ENCODE measurements at places on chromosomes 12 and 14.

GRCh38 chr14:67650694-67651093, 23.7 kb downstream of the VTI1B start:
- no peak for DNase-seq

DNA sequence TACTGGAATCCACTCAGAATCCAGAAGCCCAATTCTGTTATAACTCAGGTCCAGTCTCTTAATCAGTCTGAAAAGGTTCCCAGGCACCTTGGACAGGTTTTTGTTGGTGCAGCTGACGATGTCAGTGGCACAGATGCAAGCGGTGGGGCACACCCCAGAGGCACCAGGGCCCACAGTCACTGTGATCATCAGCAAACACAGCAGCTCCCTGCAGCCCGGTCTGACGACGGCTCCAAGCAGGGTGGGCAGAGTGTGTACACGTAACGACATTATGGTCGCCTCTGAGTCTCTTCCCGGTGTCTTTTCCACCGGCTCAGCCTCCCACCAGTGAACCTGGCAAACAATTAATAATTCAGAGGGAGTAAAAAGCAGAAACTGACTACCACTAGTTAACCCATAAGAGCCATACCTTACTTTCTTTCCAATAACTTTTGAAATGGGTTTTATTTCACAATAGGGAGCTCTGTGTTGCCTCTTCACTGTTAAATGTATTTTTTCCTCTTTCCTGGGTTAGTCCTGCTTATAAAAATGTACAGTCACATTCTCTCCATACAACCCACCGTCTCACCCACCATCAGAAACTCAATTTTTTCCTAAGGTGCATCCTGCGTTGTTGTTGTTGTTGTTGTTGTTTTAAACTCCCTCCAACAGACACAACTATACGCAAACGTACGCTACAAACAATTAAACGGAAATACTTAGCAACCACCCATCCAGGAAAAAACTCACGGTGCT, 521 bp upstream of the PCED1B start:
- peak; percentile 30 for DNase-seq

- no peak for DNase-seq
Measured at GRCh38 chr12:87960566-87960965, 68.6 kb downstream of the C12orf50 start.

- DNase-seq: no peak
Measured at GRCh38 chr12:45637706-45638105, 91.8 kb upstream of the ARID2 start.

- DNase-seq: no peak
Measured at GRCh38 chr12:22916815-22917214, 291.8 kb downstream of the ETNK1 start.

GRCh38 chr14:73824536-73824935, 27.1 kb upstream of the PTGR2 start:
- no peak for DNase-seq

- DNase-seq: no peak
Measured at GRCh38 chr14:69880044-69880487, 850 bp downstream of the SMOC1 start.

DNA sequence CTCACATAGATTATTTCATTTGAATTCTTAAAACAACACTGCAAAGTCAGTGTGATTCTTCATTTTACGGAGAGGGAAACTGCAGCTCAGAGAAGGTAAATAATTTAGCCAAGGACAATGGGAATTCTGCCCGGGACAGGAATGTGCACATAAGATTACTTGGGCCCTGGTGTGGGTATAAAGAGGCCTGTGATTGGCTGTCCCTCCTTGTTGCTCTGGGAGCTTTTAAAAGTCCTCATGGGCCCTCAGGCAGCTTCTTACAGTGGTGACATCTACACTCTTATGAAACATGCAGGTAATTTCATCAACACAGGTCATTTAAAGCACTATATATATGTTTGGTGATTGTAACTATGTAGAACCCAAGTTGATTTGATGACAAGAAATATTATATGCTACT, 100.3 kb downstream of the ESR2 start:
- DNase-seq: no peak

- no peak for DNase-seq
Measured at GRCh38 chr14:37139710-37140109, 32.7 kb downstream of the SLC25A21 start.

- no peak for DNase-seq
Measured at GRCh38 chr12:113555226-113555625, 83.6 kb upstream of the LHX5 start.

GRCh38 chr12:10174986-10175614, 3.2 kb upstream of the OLR1 start:
- DNase-seq: no peak

GRCh38 chr14:103492156-103492925, 30.3 kb downstream of the CKB start:
- no peak for DNase-seq

- no peak for DNase-seq
Measured at GRCh38 chr12:46770501-46771183, 55.2 kb downstream of the SLC38A4 start.

DNA sequence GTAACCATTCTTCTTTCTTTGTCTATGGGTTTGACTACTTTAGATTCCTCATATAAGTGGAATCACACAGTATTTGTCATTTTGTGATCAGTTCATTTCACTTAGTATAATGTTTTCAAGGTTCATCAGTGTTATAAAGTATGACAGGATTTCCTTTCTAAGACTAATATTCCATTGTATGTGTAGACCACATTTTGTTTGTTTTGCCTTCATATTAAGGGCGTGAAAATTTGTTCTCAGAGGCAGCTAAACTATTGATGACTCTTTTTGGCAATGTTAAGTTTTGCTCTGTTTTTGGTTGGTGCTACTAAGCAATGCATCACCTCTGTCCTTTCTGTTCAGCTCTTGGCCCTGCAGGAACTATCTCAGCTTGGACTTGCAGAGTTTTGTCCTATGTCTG, 1.7 kb upstream of the KLRG1 start:
- DNase-seq: no peak

DNA sequence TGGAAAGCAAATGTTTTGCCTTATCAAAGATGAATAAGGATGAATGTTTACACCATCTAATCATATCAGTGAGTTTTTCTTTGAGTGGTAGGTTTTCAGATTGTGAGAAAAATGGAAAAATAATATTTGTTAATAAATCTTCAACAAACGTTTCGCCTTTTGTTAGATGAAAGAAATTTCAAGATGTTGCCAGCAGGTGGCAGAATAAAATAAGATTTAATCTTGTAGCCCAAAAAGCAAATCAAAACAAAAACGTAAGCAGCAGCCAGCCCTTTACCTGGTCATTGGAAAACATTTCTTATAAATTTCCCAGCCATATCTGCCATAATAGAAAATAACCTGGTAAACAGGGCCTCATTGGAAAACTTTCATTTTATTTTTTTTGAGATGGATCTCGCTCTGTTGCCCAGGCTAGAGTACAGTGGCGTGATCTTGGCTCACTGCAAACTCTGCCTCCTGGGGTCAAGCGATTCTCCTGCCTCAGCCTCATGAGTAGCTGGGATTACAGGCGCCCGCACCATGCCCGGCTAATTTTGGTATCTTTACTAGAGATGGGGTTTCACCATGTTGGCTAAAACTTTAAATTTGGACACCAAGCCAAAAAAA, 15.4 kb upstream of the TMEM120B start:
- peak; percentile 79 for DNase-seq

GRCh38 chr14:93734086-93734822, 54.0 kb downstream of the PRIMA1 start:
- DNase-seq: no peak

- DNase-seq: no peak
Measured at GRCh38 chr14:95302667-95303506, 16.8 kb downstream of the CLMN start.

DNA sequence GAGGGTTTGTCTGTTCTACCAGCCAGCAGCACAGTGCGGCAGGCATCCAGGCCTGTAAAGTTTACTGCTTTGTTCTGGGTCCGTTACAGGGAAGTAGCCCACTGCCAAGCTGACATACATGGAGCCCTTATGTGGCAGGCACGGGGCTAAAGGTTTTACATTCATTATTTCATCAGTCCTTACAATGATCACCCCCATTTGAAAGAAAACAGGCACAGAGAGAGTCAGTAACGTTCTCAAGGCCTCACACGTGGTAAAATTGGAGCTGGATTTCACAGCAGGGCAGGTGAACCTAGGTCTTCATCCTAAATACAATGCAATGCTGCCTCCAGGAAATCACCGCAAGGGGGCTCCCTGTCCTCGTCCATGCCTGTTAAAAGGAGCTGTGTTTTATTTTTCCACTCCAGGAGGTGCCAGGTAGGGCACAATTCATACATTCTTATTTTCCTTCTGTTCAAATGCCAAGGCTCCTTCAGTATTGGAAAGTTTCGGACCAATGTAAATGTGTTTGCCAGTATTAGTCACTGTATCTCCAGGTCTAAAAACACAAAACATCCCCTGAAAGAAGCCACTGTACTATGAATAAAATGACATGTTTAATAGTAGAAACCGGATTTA, 172.2 kb upstream of the GZMB start:
- peak; percentile 25 for DNase-seq

GRCh38 chr12:68479261-68479895, 131.3 kb upstream of the RAP1B start:
- DNase-seq: no peak
